ENCODE measurements at places on chromosomes 16 and 17.

GRCh38 chr17:68403122-68403521 lies 54.2 kb downstream of the WIPI1 start:
- DNase-seq = no peak

DNA sequence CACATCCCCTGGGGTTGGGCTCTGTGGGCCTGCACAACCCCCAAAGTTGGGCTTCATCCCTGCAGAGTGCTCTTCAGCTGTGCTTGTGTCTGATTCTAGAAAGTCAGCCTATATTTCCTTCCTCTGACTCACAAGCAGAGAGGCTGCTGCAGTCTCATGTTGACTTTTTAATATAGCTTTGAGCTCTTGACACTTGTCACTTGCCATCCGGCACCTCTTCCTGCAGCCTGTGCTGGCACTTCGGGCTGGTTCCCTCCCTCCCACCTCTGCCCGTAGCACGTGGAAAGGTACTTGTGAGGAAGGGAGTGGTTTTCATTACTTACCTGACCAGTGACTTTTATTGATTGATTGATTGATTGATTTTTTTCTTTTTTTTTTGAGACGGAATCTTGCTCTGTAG lies 19.0 kb upstream of the JPT2 start:
- DNase-seq = no peak

- no peak for DNase-seq
Observed at GRCh38 chr16:71460236-71460635, 1.8 kb downstream of the ZNF23 start.

- no peak for DNase-seq
Observed at GRCh38 chr16:79326549-79326948, 274.0 kb downstream of the MAF start.

- no peak for DNase-seq
Observed at GRCh38 chr17:30103921-30104320, 12.7 kb upstream of the NSRP1 start.

DNA sequence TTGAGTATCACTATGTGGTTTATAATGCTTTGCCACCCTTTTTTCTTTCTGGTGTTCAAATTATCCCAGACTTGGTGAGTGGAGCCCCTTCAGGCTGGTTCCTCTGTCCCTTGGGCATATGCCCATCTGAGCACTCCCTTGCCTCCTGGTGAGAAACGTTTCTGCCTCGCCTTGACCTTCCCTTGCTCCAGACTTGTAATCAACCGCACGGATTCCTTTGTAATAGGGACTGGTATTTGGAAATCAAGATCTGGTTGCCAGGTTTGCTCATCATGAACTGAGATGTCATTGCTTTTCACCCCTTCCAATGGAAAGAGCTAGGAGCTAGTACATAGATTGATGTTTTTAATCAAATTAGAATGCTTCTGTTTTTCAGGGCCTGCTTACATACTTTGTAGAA lies 43.7 kb downstream of the SEC14L1 start:
- DNase-seq = no peak

GRCh38 chr17:45296833-45297124 lies 20.0 kb downstream of the MAP3K14 start:
- no peak for DNase-seq

DNA sequence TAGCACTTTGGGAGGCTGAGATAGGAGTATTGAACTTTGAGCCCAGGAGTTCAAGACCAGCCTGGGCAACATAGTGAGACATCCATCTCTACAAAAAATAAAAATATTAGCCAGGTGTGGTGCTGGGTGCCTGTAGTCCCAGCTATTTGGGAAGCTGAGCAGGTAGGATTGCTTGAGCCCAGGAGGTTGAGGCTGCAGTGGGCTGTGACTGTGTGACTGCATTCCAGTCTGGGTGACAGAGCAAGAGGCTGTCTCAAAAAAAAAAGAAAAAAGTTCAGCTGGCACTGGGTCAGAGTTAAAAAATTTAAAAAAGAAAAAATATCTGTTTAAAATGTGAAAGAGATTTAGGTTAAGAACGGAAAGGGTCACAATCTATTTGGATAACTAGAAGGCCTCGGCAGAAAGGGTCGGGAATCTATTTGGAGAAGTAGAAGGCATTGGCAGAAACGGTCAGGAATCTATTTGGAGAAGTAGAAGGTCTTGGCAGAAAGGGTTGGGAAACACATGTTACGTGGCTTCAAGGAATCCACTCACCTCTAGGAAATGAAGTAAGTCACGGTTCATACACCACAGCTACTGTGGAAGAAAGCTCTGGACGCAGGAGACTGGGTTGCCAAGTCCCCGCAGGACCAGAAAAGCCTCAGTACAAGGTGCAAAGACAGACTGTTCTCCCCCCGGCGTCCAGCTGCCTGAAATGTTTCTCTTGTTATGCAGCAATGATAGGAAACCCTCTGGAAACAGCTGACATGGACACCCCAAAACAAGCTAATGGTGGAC lies 25.3 kb downstream of the LMF1 start:
- DNase-seq = no peak

DNA sequence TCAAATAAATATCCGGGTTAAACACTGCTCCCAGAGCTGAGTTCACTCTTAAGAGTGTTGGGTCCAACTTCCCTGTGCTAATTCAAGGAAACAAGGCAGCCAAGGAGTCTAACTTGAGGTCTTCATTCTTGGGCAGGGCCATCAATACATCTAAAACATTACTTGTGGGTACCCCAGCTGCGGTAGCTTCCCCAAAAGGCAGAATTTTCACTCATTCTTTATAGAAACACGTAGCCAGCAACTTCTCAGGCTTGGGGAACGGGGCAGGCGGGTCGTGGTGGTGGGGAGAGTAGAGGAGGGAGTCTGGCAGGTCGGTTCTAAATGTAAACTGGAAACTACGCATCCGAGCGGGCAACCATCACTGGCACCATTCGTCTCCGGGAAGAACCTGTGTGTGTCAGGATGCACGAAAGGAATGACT lies 666 bp upstream of the METTL9 start:
- no peak for DNase-seq
